ENCODE measurements at places on chromosomes 1 and 21.

DNA sequence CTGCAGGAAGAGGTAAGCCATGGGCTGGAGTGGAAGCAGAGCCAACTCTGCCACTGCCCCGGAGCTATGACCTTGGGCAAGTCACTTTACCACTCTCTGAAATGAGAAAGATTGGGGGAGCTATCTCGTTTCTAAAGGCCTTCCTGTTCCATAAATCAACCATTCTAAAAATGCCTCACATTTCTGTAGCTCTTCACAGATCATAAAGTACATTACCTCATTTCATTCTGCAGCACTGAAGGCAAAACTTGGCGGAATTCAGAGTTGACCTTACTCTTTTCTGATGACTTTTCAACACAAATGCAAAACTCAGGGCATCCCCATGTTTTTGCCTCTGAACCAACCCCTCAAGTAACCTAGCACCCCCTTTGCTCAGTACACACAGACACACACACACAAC is 404.0 kb upstream of the NFIA start:
- DNase-seq, result no peak

DNA sequence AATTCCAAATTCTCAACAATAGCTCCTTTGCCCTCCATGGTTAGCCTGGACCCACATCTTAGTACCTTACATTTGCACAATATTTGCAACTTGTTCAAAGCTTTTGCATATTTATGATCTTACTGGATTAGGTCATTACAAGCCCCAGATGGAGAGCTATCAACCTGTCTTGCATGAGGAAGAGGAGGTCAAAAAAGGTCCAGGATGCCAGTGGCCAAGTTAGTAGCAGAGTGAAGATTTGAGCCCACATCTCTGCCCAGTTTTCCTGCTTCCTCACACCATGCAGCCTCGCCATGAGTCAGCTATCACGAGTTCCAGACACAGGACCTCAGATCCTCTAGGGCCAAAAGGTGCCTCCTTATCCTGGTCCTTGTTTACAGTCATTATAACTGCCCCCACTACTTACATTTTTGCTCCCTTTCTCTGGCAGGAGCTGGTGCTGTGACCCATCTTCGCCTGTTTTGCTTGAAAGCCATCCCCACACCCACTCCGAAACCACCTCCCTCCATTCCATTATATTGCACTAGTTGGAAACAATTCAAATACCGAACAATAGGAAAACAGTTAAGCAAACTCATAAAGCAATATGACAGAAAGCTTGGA is 5.0 kb upstream of the AHCYL1 start:
- peak; percentile 35 for DNase-seq

GRCh38 chr1:31815307-31815645 is 546 bp downstream of the SPOCD1 start:
- DNase-seq, result no peak

DNA sequence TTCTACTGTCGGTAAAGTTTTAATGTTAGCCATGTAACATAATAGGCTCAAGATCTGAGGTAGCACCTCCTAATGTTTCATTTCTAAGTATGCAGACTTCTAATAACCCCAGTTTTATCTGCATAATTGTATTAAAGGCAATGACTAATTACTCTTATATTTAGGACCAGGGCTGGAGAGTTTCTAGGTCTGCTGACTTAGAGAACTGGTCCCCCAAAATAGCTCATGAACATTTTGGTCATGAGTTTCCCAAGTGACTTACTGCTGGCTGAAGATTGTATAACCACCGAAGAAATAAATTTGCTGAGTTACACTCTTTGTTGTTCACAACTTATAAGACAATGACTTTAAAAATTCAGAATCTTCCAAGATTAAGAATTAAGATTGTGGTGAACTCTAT is 197.8 kb upstream of the TNR start:
- no peak for DNase-seq

GRCh38 chr1:56411484-56412180 is 167.7 kb downstream of the PLPP3 start:
- DNase-seq, result no peak

GRCh38 chr1:208235356-208235981 is 8.7 kb downstream of the PLXNA2 start:
- DNase-seq, result no peak

GRCh38 chr1:61124078-61124477 is 41.7 kb downstream of the NFIA start:
- DNase-seq, result no peak

- no peak for DNase-seq
These were observed 92.4 kb upstream of the DPT start for GRCh38 chr1:168821434-168821833.

GRCh38 chr1:236165238-236165981 is 23.1 kb downstream of the GPR137B start:
- no peak for DNase-seq

- no peak for DNase-seq
These were observed 264.7 kb upstream of the SGIP1 start for GRCh38 chr1:66269222-66269621.

DNA sequence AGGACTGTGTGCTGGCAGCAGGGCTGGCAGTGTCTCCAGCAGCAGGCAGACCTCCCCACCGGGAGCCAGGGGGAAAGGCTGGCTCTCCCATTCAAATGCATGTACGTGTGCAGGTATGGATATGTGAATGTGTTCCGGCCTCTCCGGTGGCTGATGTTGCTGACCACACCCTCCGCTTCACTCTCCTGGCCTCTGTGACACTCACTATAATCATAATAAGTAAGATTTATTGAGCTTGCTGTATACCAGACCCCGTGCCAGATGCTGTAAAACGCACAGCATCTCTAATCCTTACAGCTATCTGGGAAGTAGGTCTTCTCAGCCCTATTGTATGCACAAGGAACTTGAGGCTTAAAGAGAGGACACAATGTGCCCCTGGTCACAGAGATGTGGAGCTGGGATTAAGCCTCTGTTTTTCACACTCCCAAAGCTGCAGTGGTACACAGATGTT is 20.5 kb upstream of the ARTN start:
- DNase-seq, result no peak

GRCh38 chr1:38244218-38244845 is 197.7 kb upstream of the POU3F1 start:
- DNase-seq, result no peak

DNA sequence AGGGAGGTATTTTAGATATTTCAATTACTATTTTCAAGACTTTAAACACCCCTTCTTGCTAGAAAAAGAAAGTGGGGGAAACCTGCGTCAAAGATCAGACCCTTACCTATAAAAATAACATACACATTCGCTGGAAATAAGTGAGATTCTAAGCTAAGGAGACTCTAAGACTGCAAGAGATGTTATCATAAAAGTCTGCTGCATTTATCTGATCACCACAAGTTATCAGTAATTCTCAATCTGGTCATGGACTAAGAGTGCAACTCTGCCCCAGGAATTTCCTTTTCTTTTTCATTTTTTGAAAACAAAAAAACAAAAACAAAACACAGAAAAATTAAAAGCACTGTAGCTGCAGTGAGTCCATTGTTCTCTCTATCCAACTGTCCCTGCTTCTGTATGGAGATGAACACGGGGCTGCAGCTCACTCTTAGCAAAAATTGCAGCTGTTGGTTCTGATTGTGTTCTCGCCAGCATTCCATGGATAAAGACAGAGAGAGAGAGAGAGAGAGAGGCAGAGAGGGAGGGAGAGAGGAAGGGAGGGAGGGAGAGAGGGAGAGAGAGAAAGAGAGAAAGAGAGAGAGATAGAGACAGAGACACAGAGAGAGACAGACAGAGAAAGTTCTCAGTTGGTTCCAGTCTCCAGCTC is 14.1 kb downstream of the XKR8 start:
- no peak for DNase-seq

- no peak for DNase-seq
These were observed 16.0 kb downstream of the KRTAP19-8 start for GRCh38 chr21:31022306-31022705.

GRCh38 chr1:15542388-15543250 is 16.0 kb downstream of the DNAJC16 start:
- DNase-seq, result no peak

DNA sequence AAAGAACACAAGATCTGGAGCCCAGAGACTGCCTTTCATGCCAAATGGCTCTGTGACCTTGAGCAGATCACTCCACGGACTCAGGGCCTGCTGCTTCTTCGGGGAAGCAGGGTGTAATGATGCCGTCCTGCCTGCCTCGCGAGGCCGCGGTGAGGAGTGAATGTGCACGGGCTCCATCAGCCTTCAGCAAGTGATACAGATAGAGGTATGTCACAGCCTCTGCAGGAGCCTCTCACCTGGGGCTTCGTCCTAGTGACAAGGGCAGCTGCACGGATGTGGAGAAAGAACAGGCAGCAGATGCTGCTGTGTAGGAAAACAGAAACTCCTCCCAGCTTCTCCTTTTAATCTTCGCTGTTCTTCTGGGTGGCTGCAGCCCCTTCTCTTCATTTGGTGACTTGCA is 127.5 kb downstream of the KCNN3 start:
- DNase-seq, result no peak

GRCh38 chr1:166182281-166182680 is 15.5 kb upstream of the FAM78B start:
- no peak for DNase-seq

- no peak for DNase-seq
These were observed 1.5 kb upstream of the CDK18 start for GRCh38 chr1:205502992-205503391.

GRCh38 chr21:42779431-42779861 is 99.9 kb downstream of the WDR4 start:
- no peak for DNase-seq

- peak; percentile 88 for DNase-seq
These were observed at the start of gene MAN1C1 for GRCh38 chr1:25616095-25616986. TSS of gene MAN1C1 (plus strand) at chr1:25616791. CDS start at chr1:25617798, 1,007 bp downstream.

DNA sequence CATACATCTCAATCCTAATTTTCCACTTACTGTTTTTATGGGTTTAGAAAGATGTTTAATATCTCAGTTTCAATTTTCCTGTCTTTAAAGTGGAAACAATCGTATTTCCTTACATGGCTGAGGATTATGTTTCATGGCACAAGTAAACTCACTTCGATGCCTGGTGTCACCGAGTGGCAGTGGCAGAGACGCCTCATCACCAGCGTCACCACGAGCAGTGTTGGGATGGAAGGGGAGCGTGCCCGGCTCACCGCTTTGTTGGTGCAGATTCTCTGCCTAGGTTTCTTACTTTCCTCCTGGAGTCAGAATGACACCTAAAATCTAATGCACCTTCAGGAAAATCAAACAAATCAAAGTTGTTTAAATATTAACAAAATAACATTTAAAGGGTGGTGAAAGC is 48.2 kb upstream of the DIP2A start:
- no peak for DNase-seq

- DNase-seq, result no peak
These were observed 496.5 kb upstream of the ADGRL2 start for GRCh38 chr1:81304187-81304586.

DNA sequence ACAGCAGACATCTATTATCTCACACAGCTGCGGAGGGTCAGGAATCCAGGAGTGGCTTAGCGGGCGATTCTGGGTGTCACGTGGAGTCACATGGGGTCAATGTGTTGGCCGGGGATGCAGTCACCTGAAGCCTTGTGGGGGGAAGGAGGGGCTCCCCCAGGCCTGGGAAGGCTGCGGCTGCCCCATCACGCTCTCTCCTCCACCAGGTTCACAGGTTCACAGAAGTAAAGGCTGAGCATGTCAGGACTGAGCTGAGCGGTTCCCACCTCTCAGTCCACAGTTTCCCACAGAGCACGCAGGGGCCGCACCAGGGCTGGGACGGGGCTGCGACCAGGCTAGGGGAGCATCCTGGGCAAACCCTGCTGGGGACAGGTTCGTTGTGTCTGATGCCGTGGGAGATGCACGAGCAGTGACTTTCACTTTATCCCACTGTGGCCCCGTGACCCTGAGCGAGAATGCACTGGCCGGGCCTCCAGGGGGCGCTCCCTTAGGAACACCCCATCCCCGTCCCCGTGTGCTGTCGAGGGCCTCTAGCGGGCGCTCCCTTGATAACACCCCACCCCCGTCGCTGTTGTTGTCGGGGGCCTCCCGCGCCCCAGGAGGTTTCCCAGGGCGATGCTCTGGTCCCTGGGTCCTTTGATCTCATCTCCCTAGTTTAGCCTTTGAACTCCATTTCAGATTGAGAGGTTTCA is 73.2 kb upstream of the TRAPPC10 start:
- no peak for DNase-seq

DNA sequence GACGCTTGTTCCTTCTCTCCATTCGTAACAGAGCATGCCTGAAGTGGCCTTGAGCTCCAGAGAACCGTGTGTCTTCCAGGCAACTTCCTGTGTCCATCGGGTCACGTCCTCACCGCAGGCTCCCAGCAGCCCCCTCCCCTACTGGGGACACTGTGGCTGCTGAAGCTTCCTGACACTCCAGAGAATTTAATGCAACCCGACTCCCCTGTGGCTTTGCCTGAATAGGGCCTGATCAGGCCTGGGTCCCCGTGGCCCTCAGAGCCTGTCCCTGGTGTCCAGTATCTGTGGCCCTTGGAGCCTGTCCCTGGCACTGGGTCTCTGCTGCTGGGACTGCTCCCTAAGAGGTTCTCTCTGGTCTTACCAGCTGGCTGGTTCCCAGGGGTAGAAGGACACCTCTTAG is 219.7 kb upstream of the VAMP3 start:
- DNase-seq, result no peak

DNA sequence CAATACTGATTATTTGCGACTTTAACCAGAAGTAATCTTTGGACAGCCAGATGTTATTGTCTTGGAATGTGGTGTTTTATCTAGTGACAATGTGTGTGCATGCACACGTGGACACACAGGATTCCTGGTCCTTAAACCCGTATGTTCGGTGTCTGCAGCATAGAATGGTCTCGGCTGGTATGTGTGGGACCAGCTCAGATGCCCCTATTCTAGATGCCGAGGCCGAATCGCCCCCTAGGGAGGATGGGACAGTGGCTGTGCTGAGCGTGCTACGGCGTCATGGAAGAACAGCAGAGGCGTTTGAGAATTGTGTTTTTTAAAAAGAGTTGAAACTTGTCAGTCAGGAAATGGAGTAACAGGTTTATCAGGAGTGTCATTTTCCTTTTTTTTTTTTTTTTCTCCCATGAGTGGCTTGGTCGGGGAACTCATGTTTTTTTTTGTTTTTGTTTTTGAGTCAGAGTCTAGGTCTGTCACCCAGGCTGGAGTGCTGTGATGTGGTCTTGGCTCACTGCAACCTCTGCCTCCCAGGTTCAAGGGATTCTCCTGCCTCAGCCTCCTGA is 30.1 kb downstream of the SKI start:
- no peak for DNase-seq

Measured in RKO (cell line).